ENCODE measurements at places on chromosomes 7 and 10.

- no peak for DNase-seq
These were observed 103.7 kb downstream of the DNAJB6 start for GRCh38 chr7:157440346-157441022.

- DNase-seq = no peak
These were observed 38.2 kb downstream of the PON1 start for GRCh38 chr7:95286096-95286495.

GRCh38 chr7:41131956-41132355 lies 570.9 kb downstream of the INHBA start:
- DNase-seq = no peak

GRCh38 chr7:135825406-135825805 lies 76.8 kb upstream of the FAM180A start:
- DNase-seq = no peak

- DNase-seq = no peak
These were observed 302.1 kb downstream of the CACNA2D1 start for GRCh38 chr7:82141427-82141826.

DNA sequence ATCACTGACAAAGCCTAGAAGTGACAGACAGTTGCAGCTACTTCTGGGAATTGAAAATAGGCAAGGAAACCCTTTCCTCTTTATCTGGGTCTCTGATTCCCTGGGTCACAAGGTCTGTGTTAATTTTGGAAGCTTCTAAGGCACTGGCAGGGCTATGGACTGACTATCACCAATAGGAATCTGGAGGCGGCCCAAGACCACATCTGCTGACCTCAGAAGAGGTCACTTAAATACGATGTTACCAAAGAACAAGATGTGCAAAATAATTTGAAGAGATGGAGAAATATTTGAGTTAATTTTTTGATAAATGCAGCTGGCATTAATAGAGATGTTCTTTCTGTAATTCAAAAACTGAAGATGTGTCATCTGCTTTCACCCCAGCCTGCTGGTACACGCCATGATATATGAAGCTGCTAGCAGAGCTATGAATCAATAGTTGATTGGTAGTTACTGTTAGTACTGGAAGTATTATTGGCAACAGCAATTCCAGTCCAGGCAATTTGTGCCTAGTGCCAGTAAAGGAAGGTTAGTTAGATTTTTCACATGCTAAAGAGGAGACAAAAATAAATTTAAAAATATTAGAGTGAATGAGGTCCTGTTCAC lies 5.5 kb upstream of the STEAP4 start:
- DNase-seq = no peak

GRCh38 chr10:117807441-117807840 lies 239.3 kb downstream of the RAB11FIP2 start:
- no peak for DNase-seq

DNA sequence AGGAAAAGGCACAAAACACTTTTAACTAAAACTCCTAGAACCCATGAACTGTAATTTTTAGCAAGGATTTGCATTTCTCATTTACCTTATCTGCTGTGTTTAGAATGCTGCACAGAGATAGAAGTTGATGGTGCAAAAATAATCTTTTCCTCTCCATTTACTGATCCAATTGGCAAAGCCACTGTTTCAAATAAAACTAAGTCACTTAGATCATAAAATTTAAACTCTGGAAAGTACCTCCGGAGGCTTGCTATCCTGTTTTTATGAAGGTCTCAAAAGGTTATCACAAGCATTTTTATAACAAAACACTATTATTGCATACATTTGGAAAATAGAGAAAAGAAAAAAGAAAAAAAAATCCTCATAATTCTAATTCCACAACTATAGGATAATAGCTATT lies 7.6 kb downstream of the CPA2 start:
- no peak for DNase-seq

- DNase-seq = no peak
These were observed 566 bp downstream of the ZNF789 start for GRCh38 chr7:99473315-99473596.

GRCh38 chr7:50658696-50659095 lies 93.5 kb upstream of the DDC start:
- no peak for DNase-seq

GRCh38 chr7:339696-340095 lies 49.7 kb downstream of the FOXL3 start:
- no peak for DNase-seq

- no peak for DNase-seq
These were observed 5.2 kb downstream of the GRID1 start for GRCh38 chr10:86361156-86362128.

DNA sequence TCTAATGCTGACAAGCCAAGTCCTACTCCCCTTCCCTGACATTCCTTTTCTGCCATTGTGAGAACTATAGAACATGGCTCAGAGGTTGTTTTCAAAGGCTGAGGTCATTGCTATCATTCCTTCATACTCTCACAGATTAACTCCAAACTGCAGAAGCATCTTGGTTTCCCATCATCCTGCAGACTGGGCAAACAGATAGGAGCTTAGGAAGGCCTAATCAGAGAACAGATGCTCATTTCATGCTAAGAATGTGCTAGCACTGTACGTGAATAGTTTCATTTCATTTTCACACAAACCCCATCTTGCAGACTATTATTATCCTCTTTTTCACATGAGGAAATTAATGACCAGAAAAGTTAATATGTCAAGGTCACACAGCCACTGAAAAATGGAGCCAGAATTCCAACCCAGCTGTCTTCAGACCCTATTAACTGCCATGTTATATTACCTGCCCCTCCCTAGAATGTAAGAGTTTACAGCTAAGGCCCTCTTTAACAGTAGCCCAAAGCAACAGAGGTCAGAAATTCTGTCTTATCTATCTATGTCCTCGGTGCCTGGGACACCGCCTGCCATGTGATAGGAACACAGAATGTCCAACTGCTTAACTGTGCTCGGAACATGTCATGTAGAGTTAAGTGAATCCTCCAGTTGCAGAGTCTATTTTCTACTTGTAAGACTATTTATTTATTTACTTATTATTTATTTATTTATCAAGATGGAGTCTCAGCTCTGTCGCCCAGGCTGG lies 2.9 kb upstream of the LCOR start:
- DNase-seq = no peak

DNA sequence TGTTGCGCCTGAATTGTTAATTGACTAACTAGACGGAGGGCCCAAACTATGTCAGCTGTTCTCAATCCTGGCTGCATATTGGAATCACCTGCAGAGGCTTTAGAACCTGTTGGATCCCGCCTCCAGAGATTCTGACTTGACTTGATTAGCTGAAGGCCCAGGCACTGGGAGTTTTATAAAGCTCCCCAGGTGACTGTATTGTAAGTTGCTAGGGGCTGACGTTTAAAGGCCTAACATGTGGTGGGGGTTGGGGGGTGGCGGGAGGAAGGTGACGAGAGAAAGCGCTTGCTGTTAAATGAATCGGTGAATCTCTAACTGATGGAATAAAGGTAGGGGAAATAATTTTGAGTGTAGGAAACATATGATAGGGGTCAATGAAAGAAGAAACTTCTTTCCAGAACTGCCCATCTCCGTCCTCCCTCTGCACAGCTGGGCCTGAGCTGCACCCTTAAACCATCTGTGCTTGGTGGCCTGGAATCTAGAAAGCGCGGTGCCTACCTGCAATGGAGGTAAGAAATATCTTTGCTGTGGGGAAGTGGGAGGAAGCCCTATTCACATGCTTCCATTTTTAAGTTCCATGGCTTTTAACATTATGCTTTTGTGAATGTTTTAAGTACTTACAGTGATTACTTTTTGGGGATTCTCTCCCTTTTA lies 225.0 kb upstream of the FAM3C start:
- no peak for DNase-seq

GRCh38 chr10:101130984-101131961 lies at the start of gene TLX1:
Gene TLX1, plus strand, starts transcription at chr10:101131300. Its CDS starts 242 bp downstream, at chr10:101131542.
- no peak for DNase-seq

GRCh38 chr7:80608336-80608735 lies 30.1 kb upstream of the CD36 start:
- no peak for DNase-seq

GRCh38 chr10:16965740-16966447 lies 148.7 kb upstream of the RSU1 start:
- no peak for DNase-seq

- DNase-seq = no peak
These were observed 531.3 kb downstream of the ATRNL1 start for GRCh38 chr10:115624448-115624847.

- no peak for DNase-seq
These were observed 722.2 kb downstream of the PARD3 start for GRCh38 chr10:34092891-34093290.

DNA sequence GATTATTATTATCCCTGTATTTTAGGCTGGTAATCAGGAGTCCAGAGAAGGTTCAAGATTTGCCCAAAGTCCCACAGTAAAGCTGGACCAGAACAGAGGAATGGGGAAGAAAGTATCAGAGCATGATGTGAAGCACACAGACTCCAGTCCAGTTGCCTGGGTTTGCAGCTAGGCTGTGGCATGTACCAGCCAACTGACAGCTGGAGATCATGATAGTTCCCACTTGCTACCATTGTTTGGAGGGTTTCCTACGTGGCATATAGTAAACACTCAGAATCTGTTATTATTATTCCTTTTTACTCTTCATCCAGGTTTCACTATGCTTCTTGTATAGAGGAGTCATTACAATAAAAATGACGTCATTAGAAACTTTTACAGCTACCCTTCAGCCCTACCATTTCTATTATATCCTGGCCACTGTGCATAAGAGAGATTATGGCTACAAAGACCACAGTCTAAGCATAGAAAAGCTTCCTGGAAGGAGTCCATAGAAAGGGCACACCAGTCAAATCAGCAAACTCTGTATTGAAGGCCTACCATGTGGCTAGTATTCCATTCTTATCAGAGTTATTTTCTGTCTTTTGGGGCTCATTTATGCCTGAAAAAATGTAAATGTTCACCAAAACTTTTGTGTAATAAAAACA lies 66.6 kb downstream of the MTPN start:
- no peak for DNase-seq

- no peak for DNase-seq
These were observed 77.5 kb upstream of the CTTNBP2 start for GRCh38 chr7:117950601-117951260.

GRCh38 chr7:27088002-27088922 lies 7.5 kb downstream of the HOXA1 start:
- no peak for DNase-seq

DNA sequence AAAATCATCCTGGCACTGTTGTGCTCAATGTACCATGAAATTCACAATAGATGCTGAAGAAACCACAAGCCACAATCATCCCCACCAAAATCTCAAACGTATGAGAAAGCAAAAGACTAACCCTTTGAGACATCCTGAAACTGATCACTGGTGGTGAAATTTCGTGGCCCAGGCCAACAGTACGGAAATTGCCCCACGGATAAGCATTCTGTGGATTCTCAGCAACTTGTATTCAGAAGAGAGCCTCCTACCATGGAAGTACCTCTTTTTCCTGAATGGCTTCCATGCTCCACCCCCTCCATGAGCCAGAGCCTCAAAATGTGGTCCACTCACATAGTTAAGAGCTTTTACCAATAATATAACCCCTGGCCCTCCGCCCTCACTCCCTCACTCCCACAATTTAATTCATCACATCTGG lies 163.9 kb upstream of the AUTS2 start:
- DNase-seq = no peak

DNA sequence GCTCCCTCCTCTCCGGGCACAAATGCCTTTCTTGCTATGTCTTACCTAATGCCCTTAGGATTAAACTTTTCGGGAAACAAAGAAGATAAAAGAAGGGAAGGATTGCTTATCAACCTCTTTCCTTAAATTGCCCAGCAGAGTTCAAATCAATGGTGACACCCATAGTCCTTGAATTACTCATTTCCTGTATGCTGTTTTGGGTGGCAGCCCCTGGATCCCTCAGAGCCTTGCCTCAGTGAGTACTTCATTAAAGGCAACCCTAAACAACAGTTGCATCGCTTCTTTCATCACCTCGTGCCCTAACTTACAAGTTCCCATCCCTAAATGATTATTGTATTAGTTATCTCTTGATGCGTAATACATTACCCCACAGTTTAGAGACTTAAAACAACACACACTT lies 31.6 kb upstream of the WAPL start:
- DNase-seq = no peak

- no peak for DNase-seq
These were observed 34.0 kb upstream of the DGKB start for GRCh38 chr7:14936554-14936953.

GRCh38 chr10:71688256-71688655 lies 31.3 kb downstream of the C10orf105 start:
- DNase-seq = no peak

GRCh38 chr7:159311172-159311494 lies 166.5 kb upstream of the VIPR2 start:
- DNase-seq = no peak

DNA sequence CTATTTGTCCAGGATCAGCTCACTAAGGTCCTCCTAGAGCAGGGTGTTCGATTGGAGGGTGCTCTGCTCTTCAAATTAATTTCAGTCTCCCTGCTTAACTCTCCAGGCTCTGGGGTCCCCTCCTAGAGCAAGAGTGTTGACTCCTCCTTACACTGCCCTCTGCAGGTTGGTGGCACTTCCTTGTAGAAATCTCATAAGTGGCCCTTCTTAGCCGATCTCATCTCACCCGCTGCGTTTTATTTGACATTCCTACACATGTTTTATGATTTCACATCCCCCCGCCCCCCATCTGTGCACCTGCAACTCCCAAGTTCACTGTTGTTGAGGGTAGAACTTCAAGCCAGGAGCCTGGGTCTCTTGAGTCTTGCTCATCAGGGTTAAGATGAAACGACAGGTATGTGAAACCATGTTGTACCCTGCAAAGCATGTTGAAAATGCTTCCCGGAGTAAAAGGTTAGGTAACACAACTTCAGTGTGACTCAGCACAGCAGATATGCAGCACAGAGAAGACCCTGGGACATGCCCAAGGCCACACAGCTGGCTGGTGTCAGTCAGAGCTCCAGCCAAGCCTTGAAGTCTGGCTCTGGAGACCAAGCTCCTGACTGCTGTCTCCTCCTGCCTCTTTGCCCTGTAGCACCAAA lies 171.2 kb downstream of the PRKAG2 start:
- DNase-seq = peak; percentile 6

GRCh38 chr10:28331066-28331465 lies 28.2 kb upstream of the MPP7 start:
- DNase-seq = no peak

- peak; percentile 38 for DNase-seq
These were observed 15.2 kb upstream of the FRMPD2 start for GRCh38 chr10:48289501-48290238.

DNA sequence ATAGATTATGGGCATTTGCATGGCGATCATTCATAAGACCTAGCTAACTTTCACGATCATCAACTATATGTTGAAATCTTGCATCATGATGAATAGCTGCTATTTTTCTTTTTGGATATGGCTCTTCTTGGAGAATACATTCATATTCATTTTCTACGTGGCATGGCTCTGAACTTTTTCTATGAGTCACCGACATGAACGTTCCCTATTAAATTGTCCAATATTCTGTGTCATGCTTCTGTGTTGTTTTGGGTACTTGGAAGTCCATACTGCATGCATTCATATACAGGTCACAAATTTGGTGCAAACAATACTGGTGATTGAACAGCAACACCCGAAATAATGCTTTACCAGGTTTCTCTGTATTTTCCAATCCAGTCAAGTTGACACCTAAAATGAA lies 37.9 kb upstream of the ANKRD1 start:
- no peak for DNase-seq

GRCh38 chr10:133237588-133238465 lies at the start of gene VENTX:
Gene VENTX, plus strand, starts transcription at chr10:133237855. Its CDS starts 60 bp downstream, at chr10:133237915.
- DNase-seq = no peak

Data from stimulated activated CD4-positive, alpha-beta T cell treated with anti-CD3 and anti-CD28 coated beads, Interleukin-4, amount 100 ng/mL, for 4 hours (primary cell).